Kidney epithelial cell (primary cell): ENCODE measurements at places on chromosomes 12 and 14.

GRCh38 chr12:74620921-74621320 lies 83.3 kb downstream of the ATXN7L3B start:
- no peak for DNase-seq

DNA sequence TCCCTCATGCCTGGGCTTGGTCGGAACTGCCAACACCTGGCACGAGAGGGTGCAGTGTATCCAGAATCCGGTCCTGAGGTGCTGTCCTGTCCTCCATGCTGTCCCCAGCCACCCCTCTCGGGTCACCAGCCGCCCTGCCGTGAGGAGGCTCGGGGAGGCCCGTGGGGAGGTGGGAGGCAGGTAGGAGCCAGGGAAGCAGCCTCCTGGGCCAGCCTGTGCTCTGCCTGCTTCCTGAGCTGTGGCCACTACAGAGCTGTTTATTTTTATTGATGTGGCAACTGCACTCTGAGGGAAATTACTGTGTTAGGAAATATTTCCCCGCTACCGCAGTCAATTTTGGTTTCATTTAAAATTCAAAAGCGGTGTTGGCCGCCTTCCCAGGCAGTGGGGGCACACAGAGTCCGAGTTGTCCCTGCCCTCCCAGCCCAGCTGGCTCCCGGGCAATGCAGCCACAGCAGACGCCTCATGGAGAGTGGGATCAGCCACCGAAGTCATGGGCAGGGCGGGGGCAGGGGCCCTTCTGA lies 18.3 kb downstream of the NOC4L start:
- DNase-seq, result no peak

DNA sequence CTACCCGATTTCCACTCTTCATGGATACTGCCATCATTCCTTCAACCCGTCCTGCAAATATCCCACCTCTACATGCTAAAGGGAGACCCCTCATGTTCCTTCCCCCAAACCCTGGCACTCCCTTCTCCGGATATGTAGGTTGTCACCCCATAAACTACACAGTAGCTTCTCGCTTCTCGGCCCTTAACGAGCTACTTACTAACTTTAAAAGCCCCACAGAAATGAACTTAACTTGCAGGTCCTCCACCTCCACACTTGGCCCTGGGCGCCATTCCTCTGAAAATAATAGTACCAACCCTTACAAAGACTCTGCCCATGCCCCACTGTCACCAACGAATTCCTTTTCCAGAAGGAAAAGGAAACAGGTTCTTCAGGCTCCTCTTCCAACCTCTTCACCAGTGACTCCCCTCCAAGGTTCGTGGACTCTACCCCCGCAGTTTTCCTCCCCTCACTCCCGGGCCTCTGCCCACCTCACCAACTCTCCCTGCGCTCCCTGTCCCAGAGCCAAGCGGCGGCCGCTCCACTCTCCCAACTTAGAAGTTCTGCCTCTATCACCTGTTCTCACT lies 1.2 kb downstream of the SPPL3 start:
- no peak for DNase-seq

DNA sequence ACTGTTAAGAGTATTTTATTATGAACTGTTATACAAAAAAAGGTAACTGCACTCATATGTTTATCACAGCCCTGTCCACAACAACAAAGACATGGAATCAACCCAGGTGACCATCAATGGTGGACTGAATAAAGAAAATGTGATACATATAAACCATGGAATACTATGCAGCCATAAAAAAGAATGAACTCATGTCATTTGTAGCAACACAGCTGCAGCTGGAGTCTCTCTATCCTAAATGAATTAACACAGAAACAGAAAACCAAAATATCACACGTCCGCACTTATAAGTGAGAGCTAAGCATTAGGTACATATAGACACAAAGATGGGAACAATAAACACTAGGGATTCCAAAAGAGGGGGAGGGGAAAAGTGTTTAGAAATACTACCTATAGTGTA lies 95.8 kb downstream of the BCAT1 start:
- no peak for DNase-seq

DNA sequence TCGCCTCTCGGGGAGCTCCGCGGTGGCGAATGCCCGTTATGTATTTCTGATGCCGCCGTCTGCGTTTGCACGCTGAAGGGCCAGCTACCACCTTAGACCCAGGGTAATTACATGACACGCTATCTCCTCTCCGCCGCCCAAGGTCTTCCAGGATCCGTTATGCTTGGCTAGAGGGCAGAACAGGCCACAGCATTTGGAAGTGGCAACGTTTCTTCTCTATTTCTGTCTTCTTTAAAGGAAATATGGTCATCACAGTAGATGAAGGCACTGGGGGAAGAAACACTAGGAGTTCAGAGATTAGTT lies 861 bp upstream of the MDGA2 start:
- no peak for DNase-seq

- DNase-seq, result no peak
These were observed 9.8 kb upstream of the ZNF385A start for GRCh38 chr12:54394281-54394719.
